ENCODE measurements at places on chromosomes 11 and 22.

GRCh38 chr22:30014244-30014643 is 66.0 kb upstream of the HORMAD2 start:
- DNase-seq = no peak

DNA sequence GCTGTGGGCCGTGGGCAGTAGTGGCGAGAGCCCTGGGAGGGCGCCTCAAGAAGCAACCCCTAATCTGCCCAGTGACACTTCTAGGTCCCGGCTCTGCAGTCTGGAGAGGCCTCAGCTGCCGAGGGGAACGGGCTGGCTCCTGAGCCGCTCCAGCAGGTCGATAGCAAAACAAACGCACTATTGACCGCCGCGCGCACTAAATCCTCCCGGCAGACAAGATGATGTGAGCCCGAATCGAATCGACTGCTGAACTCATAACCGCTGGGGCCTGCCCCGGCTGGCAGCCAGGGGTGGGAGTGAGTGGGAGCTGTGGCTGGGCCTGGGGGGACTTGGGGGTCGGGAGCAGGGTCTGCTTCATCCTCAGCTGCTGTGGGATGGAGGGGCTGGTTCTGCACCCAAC is 36.1 kb downstream of the FLRT1 start:
- no peak for DNase-seq

DNA sequence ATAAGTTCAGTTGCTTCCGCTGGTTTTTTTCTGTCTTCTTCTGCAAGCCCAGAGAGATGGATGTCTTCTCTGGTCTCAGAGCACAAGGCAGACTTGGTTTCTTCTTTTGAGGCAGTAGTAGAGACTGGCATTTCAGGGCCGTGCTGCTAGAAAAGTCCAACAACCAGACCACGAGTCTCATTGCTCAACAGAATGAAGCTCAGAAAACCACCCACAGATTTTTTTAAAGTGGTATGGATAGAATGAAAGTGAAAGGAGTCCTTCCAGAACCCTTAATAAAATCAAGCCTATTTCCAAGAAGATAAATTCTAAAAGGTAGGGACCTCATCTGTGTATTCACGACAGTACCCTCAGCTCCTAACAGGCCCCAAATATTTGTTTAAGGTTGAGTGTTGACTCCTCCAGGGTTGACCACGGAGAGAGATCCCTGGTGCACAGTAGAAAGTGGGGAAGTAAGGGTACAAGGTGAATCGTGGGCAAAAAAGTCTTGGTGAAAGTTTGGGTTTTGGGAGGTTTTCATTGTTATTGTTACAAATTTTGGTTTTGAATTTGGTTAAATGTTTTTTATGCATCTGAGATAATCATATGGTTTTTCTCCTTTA is 43.6 kb upstream of the DDX6 start:
- DNase-seq = no peak

DNA sequence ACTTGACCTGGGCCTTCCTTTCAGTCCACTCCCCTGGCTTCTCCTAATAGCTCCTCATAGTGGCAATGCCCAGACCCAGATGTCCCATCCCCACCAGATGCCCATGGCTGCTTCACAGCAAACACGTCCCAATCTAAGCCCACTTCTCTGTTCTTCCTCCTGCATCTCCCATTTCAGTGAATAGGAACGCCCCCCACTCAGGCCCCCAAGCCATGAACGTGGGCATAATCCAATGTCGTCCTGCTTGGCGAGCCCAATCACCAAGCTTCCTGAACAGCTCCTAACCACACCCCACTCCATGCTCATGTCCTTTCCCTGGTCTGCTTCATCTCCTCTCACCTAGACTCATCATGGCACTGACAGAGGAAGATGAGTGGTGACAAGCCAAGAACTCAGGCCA is 8.9 kb downstream of the IL18BP start:
- no peak for DNase-seq

DNA sequence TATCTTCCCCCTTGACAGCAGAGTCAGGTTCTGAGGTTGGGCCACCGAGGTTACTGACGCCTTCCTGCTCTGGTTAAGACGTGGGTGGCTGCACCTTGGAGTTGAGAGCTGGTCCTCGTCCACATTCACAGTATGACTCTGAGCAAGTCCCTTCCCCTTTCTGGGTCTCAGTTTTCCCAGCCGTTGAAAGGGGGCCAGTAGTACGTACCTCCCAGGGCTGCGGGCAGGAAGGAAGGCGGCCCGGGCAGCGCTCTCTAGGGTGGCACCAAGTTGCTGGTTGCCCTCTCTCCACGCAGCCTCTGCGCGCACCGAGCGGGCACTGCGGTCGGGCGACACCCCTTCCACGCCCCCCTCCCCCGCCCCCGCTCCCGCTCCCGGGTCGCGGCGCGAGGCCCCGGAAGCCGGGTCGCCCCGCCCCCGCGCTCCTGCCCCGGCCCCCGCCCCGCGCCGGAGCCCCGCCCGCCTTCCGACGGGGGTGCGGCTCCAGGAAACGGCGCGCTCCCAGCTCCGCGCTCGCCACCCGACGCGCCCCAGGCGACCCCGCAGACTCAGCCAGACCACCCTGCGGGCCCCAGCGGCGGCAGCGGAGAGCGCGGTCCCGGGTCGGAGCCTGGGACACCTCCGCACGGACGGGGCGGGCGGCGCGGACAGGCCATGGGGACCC is at the start of gene EHBP1L1:
Gene EHBP1L1, plus strand, starts transcription at position 486 of the 664 bp plus-strand sequence. CDS start 250 bp downstream, outside the sequence.
- peak; percentile 61 for DNase-seq

DNA sequence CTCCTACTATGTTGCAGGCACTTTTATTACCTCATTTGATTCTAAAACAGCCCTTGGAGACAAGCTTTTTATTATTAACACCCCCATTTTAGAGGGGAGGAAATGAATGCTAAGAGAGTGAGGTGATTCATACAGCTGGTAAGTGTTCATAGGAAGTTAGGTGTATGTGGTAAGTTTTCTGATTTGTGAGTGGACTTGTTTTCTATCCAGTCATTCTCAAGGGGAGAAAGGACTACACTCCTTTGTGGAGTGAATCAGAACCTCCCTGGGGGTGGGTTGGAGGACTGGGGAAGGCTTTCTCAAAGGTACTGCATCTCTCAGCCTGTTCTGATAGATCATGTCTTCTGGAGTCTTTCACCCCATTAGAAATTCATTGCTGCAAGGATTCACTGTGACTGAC is 23.5 kb downstream of the PKNOX2 start:
- no peak for DNase-seq

GRCh38 chr11:5289696-5290095 is 12.1 kb downstream of the OR51B4 start:
- DNase-seq = no peak

DNA sequence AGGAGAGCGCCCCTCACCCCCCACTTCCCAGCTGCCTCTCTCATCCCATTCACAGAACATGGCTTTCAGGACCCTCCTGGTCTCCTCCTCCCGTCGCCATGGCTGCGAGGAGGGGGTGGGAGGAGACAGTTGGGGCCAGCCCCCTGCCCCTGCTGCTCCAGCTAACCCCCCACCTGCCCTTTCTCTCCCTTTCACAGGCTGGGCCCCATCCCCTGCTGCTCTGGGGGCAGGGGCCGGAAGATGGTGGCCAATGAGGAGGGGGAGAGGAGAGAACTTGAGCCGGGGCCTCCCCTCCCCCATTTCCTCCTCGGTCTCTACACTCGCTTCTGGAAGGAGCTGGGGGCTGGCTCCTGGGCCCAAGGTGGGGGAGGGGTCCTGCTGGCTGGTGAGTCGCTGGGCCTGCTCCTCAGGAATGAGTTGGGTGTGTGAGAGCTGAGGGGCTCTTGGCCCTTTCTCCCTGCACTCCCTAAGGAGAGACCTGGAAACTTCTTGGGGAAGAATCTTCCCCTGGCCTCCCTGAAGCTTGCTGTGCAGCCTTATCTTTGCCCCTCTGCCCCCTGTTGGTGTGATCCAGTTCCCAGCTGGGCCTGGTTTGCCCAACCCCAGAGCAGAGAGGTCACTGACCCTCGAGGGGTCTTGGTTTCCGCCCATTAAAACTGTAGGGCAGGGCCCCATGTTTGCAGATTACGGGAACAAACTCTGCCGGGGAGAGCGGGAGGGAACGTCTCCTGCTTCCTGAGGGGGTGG is 10.2 kb downstream of the YPEL4 start:
- DNase-seq = no peak

DNA sequence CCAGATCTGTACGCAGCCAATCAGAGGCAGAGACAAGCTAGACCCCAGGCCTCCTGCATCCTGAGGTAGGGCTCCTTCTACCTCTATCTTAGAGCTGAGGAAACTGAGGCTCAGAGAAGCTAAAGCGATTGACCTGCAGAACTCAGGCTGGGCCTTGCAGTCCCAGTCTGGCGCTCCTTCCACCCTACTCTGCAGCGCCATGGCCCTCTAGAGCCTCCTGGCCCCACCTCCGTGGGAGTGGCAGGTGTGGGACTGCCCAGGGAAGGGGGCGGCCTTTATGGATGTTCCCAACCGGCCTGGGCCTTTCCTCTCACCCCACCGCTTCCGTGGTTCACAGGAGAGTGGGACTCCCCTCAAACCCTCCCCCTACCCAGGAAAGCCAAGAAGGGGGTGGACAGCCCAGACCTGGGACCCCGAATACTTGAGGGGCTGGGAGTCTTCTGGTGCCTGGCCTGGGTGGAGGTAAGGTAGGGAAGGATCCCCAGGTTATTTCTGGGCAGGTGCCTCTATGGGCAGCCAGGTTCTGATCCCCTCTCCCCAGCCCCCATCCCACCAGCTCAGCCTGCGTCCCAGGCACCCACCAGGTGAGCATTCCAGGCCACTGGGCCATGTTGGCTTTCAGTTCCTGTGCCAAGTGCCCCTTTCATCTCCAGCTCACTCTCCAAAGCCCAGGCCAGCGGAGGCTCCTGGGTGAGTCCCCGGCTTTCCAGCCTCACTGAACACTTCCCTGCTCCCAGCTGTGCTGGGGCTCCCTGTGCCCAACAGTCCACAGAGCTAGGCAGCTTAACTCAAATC is 3.0 kb downstream of the WNT11 start:
- DNase-seq = no peak

DNA sequence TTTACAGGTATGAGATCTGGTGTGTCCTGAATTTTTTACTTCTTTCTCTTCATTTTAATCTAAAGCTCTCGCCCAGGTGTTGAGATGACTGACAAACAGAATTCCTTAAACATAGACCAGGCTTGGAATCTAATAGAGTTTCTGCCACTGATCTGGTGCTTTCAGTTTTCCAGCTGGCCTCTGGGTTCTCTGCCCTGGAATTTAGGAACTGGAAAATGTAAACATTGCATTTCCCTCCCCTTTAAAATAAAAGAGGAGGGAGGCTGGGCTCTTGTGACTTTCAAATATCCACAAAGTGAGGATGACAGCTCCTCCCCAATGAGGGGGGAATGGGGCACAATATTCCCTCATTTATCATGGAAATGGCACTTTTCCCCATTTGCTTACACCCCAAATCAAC is 5.0 kb downstream of the PAMR1 start:
- no peak for DNase-seq

DNA sequence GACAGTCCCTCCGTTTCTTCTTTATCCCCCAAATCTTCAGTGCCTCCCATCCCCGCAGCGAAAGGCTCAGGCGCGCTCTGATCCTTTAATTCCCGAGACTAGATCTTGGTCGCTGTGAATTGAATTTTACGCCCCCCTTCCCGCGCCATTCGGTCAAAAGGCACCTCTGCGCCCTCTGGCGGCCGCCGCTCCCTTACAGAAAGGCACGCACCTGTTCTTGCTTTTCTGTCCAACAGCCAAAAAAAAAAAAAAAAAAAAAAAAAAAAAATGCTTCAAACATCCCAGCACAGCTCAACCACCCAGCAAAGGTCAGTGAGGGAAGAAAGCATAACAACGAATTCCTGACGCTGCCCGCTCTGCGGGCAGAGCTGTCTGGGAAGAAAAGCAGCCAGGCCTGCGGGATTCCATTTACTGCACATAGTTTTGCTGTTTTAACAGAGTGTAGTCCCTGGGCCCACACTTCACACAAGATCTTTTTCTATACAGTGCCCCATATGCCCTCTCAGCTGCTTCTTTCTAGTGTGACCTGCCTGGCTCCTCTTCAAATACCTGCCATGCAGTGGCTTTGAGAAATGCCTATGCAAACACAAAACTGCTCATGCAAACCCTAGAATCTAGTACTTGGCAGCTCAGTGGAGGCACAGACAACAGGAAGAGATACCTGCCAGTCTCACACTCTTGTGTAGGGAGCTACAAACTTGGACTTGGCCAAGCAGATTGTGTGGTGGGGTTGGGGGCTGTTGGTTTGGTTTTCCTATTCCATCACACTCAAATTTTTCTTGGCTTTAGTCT is 1.3 kb upstream of the ESAM start:
- DNase-seq = peak; percentile 83

- DNase-seq = no peak
Observed at GRCh38 chr11:11618973-11619435, 2.8 kb downstream of the GALNT18 start.

GRCh38 chr22:37281646-37282384 is 493 bp upstream of the CYTH4 start:
- DNase-seq = no peak

DNA sequence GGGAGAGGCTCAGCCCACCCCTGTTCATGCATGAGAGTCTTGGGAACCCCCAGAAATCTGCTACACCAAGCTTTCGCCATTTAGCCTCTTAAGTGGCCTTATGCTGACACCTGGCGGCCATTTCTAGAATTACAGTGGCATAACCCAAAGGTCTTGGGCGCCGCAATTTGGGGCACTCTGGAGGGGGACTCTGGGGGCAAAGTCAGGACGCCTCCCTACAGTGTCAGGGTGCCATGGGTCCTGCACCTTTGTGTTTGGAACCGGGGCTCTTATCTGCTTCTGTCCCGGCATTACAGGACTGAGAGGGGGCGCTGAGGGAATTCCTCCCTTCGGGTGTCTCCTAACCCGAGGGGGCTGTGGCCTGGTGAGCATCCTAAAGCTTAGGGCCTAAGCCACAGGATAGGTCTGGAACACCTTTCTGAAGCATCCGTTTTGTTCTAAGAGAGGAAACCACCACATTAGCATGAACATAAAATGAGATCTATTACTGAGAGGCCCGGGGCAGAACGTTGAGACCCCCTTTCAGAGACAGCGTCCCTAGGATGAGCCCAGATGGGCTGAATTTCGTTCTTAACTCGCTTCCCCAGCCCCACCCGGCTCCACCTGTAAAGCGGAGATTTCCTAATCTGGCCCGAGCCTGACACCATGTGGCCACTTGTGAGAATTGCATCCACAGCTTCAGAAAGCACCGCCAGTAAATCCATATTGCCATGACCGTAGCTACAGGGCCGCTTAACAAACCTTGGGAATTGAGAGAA is 9.3 kb downstream of the INS start:
- peak; percentile 77 for DNase-seq

DNA sequence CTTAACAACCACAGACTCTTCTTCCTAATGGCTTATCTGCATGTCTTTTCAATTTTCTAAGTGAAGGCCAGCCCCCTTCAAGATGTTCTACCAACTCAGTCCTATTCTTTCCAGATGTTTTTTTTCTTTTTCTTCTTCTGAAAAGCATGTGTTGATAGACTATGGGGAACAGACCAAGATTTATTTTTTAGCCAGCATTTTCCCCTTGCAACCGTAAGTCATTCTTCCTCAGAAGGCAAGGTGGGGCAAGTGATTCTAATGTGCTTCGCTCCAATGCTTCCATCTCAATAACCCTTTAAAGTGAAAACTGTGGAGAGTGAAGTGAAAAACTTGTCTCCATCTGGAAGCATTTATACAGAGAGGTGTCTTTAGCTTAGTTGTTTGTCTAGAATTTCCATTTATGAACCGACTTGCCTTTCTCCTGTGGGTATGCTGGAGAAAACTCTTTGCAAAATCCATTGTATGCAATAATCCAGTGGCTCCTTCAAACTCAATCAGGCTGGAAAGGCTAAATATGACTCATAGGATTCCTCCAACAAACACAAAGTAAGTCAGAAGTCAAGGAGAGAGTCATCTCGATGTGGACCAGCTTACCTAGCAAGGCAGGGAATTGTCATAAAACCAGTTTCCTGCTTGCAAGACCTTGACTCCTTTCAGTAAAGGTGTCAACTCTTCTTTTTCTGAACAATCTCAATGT is 83.7 kb downstream of the MAML2 start:
- no peak for DNase-seq

GRCh38 chr11:45247433-45247832 is 38.7 kb downstream of the SYT13 start:
- DNase-seq = no peak
